CMK (cell line): ENCODE measurements at places on chromosomes 1 and 21.

- no peak for DNase-seq
Observed at GRCh38 chr1:234372011-234372757, 1.1 kb upstream of the COA6 start.

GRCh38 chr1:16615253-16616252 lies 2.2 kb upstream of the NBPF1 start:
- DNase-seq, result no peak

- no peak for DNase-seq
Observed at GRCh38 chr21:40200946-40201345, 333.7 kb downstream of the PCP4 start.

- DNase-seq, result no peak
Observed at GRCh38 chr21:25967901-25968438, 202.6 kb downstream of the APP start.

DNA sequence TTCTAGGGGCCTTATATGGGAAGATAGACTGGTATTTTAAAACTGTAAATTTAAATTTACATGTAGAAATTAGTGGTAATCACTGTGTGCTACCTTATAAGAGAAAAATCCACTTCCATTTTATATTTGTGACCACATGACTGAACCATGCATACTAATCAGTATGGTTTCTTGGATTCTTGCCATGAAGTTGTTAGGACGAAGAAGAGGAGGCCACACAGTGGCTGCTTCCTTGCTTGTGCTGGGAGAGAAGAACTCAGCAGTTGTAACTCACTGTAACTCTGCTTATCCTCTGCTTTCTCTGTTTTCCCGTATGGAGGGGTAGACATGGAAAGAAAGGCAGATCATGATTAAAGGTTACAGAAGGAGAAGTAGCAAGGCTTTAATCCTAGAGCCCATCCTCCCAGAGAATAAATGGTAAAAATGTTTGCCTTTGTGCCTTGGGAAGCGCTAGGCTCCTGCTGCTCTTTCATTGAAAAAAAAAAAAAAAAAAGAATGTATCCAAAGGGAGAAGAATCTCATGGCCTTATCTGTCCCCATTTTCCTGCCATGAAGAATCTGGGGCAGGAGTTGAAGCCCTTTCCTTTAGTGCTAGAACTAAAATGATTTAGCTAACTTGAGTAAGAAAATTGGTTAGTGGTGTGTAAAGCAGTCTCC lies 32.4 kb downstream of the KCTD3 start:
- no peak for DNase-seq

GRCh38 chr21:17429936-17430335 lies 82.9 kb upstream of the CXADR start:
- DNase-seq, result no peak
